GM12878 (cell line): ENCODE measurements at places on chromosomes 7 and 10.

GRCh38 chr10:66671562-66671961 lies 254.3 kb upstream of the LRRTM3 start:
- DNase-seq: no peak

- DNase-seq: no peak
These were observed 39.2 kb upstream of the ENO4 start for GRCh38 chr10:116810120-116810500.

DNA sequence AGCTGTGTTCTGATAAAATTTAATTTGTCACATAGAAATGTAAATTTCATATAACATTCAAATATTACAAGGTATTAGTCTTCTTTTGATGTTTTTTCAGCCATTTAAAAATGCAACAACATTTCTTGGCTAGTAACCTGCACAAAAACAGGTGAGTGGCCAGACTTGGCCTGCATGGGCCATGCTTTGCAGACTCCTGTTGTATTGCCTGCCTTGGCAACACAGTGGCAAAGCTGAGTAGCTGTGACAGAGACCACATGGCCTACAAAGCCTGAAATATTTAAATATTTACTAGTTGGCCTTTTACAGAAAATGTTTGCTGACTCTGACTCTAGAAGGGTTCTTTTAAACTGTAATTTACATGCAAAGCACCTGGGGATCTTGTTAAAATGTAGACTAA lies 13.5 kb upstream of the TBX20 start:
- DNase-seq: no peak

DNA sequence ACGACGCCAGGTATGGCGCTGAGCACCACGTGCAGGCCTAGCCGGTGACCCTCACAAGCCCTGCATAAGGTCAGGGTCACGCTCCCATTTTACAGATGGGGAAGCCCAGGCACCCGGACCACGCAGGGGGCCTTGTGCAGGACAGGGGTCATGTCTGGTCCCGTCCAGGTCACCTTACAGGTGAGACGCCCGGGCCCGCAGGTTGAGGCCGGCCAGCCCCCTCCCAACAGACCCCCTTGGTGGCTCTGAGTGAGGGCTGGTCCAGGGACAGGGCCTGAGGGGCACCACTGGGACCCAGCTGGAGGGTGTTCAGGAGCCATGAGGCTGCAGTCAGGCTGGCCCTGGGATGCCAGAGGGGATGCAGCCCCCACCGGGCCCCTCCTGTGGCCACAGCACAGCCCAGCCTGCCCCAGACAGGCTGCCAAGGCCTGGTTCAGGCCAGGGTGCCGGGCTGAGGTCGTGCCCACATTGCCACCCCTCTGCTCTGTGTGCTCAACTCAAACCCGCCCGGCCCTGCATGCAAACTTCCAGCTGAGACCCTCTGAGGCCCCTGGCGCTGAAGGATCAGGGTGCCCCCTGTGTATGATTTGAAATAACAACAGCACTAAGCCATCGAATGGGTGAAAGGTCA lies 69.0 kb downstream of the PWWP2B start:
- no peak for DNase-seq

GRCh38 chr10:133166504-133166827 lies 6.4 kb downstream of the KNDC1 start:
- DNase-seq: no peak

GRCh38 chr10:79101560-79102497 lies 33.1 kb downstream of the ZMIZ1 start:
- DNase-seq: no peak

DNA sequence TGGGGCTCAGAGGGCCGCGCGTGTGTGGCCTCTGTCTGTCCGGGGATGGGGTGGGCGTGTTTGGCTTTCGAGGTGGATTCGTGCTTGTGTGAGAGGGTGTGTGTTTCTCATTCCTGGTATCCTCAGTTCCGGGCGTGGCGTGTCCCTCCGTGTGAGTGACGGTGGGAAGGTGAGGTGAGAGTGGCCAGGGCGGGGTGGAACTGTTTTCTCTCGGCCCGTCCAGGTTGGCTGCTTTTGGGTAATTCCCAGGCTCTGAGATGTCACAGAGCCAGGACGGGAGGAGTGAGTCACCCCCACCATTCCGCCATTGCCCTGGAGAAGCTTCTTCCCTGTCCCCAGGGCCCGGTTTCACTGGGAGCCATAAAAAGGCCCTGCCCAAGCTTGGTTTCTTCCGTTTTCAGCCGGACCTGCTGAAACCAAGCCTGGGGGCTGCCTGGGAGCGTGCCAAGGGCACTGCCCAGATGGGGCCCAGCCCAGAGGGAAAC lies 21.3 kb upstream of the CLDN4 start:
- DNase-seq: no peak

GRCh38 chr10:80498078-80498832 lies 39.4 kb upstream of the SH2D4B start:
- no peak for DNase-seq

GRCh38 chr10:61049386-61049785 lies 105.4 kb upstream of the RHOBTB1 start:
- no peak for DNase-seq

DNA sequence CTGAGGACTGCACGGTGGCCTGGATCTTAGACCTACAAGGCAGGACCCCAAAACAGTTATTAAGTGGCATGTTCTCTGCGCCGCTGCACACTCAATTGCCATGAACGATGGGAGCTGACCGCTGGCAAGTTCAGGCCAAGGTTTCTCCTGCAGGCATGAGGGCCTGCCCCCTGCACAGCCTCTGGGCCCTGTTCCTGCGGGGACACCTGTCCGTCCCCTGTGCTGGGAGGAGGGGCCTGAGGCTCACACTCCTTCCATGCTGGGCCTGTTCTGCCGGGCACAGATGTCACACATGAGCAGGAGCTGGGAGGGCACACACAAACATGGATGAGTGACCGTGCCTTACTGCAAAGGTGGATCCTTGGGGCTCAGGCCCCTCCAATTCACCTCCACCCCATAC lies 90.0 kb downstream of the PTPRN2 start:
- DNase-seq: no peak

DNA sequence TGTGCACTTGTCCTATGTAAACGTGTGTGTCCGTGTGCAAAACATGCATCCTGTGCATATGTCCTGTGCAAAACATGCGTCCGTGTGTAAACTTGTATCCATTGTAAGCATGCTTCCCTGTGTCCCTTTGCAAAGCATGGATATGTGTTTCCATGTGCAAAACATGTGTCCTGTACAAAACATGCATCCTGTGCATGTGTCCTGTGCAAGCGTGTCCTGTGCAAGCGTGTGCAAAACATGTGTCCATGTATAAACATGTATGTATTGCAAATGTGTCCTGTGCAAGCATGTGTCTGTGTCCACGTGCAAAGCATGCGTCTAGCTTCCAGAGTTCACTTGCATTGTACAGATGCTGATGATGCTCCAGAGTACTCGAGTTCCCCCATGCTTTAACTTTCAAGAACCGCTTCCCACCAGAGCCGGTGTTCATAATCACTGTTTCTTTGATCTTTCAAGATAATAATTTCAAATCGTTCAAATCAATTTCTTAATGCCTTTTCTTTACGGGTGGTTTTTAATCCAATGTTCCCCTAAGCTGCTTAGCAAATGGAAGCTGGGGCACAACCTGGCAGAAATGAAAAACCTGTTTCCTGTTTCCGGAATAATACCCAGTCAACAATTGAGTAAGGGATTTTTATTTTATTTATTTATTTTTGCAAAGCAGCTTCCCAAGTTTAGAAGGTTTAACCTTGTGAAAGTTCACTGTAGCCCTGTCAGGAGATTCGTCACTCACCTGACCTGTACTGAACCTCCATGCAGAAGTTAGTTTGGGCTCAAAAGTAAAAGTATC lies 641 bp upstream of the ASB13 start:
- DNase-seq: no peak

- DNase-seq: peak; percentile 37
These were observed 366.6 kb upstream of the PFKP start for GRCh38 chr10:2700626-2701305.

- DNase-seq: no peak
These were observed 140.7 kb downstream of the PFKFB3 start for GRCh38 chr10:6343305-6344010.

GRCh38 chr7:18467011-18467410 lies 28.5 kb upstream of the HDAC9 start:
- DNase-seq: no peak
